PC-9 (cell line): ENCODE measurements at places on chromosomes 4 and X. TPM values are rescaled to one million over a fixed set of nuclear protein-coding genes. Genes with fewer than 3 reads are reported as not detected.

DNA sequence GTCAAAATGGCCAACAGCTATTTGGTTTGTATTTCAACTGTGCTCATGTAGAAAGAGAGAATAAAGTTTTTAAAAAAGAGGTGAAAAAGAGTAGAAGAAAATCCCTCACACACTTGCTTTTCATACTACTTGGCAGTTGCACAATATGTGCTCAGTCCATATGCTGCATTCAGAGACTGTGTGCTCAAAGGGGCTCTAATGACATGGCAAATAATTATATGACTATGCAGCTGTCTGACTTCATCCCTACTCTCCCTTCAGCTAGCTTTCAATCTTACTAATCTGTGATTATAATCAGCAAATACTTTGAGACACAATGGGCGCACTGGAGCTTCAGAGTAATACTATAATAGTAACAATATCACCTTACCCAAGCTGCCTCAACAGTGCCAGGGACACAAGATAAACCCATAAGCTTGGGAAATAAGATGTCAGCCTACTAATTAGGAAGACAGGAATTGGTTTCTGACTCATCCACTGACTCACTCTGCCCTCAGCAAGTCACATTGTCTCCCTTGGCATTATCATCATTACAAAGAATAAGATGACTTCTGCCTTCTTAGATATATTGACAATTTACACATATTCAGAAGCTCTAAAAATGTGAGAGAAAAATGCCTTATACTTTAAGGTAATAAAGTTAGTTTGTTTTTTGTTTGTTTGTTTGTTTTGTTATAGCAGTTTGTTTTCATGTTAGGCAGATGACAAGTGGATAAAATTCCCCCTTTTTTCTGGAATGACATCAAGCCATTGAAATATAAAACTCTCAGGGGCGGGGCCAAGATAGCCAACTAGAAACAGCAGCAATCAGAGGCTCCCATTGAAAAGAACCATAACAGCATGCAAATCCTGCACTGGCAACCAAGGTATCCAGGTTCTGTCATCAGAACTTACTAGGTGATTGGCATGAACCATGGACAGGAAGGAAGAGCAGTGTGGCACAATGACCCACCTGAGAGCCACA lies 311.6 kb downstream of the FAM133A start:
- no peak for DNase-seq

The TMSB15C gene
- not detected in 2 replicates for total RNA-seq

DNA sequence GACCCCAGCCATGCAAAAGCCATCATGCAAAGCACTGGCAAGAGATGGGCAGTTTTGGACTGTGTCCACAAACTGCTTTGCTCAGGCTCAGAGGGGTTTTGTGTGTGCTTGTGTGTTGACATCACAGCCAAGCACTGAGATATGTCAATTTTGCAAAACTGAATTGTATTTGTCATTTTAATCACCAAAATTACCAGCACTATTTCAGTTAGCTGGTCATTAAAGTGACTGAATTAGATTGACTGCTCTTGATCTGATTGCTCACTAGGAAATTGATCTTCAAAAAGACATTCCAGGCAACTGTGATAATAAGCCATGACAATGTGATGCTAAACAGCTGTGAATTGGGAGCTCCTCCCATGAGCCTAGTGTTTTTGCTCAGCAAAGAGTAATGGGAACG lies 337.3 kb upstream of the GNPDA2 start:
- no peak for DNase-seq

DNA sequence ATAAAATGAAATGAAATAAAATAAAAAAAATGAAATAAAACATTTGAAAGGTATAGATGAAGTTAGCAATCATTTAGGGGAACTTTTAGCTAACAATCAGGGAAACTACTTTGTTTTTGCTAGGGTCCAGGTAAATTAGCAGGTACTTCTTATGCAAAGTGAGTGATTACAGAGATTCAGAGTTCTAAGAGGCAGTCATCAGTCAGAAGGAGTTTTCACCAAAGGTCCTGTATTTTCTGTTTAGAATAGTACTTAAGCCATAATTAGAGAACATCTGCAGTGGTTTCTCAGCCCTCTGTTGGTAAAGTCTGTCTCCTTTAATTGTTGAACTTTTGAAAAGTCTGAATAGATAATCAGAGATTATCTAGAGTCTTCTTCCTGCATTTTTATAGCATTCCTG lies 50.6 kb downstream of the STIM2 start:
- DNase-seq = no peak

DNA sequence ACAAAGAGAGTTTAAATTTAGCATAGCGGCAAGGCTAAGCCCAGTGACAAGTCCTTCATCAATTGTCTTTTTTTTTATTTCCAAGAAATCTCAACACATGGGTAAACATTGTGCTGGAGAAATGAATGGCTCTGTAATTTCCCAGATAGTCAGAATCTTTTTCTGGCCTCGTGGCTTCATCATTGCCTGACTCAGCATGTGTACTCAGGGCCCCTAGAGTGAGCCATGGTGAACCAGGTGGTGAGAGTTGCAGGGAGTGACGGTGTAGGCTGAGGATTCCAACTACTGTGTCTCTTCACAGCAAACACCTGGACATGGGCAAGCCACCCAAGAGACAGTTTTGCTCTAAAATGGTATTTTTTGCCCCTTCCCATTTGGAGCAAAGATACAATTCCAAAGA lies 43.1 kb upstream of the UCP1 start:
- no peak for DNase-seq

DNA sequence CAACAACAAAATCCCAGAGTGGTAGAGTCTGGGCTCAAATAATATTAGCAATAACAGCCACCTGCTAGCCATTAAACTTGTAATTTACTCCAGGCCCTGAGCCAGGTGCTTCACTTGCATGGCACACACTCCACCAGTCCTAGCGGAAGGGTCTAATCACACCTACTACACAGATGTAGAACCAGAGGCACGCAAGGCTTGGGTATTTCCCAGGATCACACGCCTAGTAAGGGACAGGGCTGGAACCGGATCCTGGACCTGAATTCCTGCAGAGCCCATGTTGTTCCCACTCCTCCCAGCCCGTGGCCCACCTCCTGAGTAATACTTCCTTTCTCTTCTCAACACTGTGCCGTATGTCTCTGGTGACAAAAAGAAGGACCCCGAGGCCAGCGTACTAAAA lies 5.7 kb downstream of the MAGEA1 start:
- DNase-seq = no peak

The FOXR2 gene
- not detected in 2 replicates for total RNA-seq

The NUP54 gene
- 28.4 and 30.9 TPM in 2 replicates for total RNA-seq

The GPR78 gene
- 56.6 and 68.2 TPM in 2 replicates for total RNA-seq

GRCh38 chr4:98822144-98822543 lies 106.8 kb downstream of the EIF4E start:
- DNase-seq = no peak

The PHEX gene
- 2.1 and 3.5 TPM in 2 replicates for total RNA-seq
